ENCODE measurements at places on chromosomes 1 and 21.

DNA sequence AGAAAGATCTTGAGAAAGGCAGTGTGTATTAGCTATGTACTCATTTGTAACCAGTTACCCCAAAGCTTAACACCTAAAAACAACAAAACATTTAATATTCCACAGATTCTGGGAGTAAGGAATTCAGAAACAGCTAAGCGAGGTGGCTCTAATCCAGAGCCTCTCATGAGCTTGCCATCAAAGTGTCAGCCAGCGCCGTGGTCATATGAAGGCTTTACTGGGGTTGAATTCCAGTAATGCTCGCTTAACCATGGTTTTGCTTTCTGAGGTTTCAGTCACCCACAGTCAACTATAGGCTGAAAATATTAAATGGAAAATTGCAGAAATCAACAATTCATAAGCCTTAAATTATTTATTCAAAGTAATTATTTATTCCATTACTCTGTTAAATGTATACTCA, 101.8 kb downstream of the CLIC6 start:
- DNase-seq, result no peak

- peak; percentile 25 for DNase-seq
These were observed 53.0 kb upstream of the DESI2 start for GRCh38 chr1:244599937-244600350.

- DNase-seq, result no peak
These were observed 457.9 kb downstream of the BRINP3 start for GRCh38 chr1:190019717-190020116.

GRCh38 chr1:71224741-71225377, 144.0 kb upstream of the ZRANB2 start:
- DNase-seq, result no peak

DNA sequence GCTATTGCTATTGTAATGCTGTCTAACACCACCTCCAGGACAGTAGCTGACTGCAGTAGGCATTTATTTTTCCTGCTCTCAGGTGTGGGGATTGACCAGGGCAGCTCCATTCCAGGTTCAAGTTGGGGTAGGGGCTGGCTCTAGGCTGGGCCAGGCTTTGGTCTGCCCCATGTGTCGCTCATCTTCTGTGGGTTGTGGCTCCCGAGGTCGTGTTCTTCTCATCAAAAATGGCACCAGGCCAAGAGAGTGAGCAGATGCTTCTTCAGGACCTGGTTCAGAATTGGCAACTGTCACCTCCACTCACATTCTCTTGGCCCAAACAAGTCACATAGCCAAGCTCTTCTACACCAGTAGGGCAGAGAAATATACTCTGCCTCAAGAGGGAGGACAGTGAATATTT, 133.7 kb downstream of the PTPRU start:
- no peak for DNase-seq

- DNase-seq, result no peak
These were observed 1.4 kb upstream of the G0S2 start for GRCh38 chr1:209673631-209674417.

DNA sequence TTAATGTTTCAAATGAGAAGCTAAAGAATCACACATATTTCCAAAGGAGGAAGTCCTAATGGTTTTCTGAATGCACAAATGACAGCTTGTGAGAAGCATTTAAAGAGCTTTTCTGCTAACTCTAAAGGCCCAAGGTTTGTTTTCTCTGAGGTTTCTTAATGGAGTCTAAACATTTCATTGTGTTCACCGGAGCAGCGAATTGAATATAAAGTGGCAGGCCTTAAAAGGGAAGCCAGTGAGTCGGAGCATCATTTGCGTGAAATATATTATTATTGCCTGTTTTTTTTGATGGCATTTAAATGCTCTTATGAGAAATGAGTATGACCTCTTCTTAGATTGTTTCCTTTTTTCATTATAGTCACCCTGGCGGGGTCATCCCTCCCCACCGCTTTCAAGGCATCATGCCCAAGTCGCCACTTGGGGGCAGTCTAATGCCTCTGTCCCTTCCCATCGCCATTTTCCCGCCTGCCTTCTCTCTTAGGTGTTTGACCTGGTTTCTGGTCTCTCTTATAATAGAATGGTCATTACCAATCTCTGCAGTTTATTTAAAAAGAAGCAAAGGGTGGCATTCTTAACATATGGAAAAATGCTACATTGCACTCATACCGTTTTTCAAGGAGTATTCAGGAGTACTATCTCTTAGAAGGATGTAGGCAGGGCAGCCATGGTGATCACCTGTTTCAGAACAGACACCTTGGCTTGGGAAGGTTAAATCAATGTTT, 25.3 kb upstream of the OVAAL start:
- DNase-seq, result peak; percentile 61

- DNase-seq, result no peak
These were observed 195.5 kb upstream of the NCAM2 start for GRCh38 chr21:20802631-20803260.

DNA sequence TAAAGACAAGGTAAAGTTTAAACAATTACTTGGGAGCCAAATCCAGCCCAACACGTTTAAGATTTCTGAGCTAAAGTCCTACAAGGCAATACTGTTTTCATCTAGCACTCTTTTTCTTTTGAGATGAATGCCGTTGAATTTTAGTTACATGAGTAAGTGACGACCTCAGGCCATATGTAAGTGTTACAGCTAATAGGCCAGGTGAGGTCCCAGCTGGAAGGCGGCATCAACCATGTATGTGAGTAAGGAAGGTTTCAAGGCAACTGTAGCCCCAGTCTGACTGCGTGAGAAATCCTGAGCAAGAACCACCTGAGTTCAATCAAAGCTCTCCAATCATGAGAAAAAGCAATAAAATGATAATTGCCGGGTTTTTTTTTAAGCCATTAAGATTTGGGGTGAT, 41.5 kb upstream of the EGLN1 start:
- no peak for DNase-seq

GRCh38 chr21:16993416-16994038, 519.3 kb upstream of the CXADR start:
- DNase-seq, result no peak
